Panc1 (cell line): ENCODE measurements at places on chromosomes 11 and 22. TPM values are rescaled to one million over a fixed set of nuclear protein-coding genes. Genes with fewer than 3 reads are reported as not detected.

DNA sequence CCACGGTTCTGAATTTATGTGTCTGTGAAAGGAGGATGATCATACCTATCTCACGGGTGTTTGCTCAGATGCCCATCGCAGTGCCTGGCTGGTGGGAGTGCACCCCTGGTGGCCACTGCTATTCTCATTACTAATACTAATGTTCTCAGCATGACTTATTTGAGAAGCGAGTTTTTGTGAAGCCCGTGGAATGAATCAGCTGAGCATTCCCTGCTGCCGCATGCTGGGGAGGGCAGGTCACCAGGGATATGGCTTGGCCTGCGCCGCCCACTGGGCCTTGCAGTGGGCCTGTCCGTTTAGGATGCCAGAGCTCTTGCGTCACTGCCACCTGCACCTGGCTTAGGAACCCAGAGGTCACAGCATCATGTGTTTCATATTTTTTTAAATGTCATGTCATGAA is 16.9 kb downstream of the CTTN start:
- no peak for DNase-seq

DNA sequence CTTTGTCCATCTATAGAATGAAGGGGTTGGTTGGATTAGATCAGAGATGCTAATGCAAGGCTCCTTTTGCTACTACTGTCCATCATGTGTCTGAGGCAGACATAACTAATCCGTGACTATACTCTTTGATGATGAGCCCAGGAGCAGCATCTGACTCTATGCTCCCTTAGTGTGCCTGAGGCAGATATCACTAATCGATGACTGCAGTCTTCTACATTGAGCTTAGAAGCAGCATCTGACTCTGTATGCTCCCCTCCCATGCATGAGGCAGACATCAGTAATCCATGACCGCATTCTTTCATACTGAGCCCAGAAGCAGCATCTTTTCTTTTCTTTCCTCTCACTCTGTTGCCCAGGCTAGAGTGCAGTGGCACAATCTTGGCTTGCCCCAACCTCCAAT is 4.2 kb downstream of the TCN2 start:
- DNase-seq, result no peak

- DNase-seq, result no peak
Measured at GRCh38 chr11:84673753-84674152, 953.4 kb downstream of the DLG2 start.

DNA sequence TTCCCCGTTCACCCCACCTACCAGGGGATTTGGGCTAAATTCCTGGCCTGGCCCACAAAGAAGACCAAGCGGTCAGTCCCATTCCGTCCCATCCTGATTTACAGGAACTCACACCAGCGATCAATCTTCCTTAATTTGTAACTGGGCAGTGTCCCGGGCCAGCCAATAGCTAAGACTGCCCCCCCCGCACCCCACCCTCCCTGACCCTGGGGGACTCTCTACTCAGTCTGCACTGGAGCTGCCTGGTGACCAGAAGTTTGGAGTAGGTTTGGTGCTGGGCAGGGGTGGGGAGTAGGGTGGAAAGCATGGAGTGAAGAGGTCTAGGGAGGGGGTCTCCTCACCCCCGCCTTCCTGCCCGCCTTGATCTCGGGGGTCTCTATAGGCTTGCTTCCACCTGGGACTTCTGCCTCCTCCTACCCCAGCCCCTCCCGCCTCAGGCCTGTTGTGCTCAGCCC is at the start of gene SERPING1:
Gene SERPING1 (plus strand): TSS at position 225 of the 455 bp plus-strand sequence. CDS start 586 bp downstream, outside the sequence.
- DNase-seq, result no peak

GRCh38 chr11:44261800-44262591 is 47.9 kb downstream of the ALX4 start:
- no peak for DNase-seq

GRCh38 chr11:65498977-65499712 is at the start of gene MALAT1:
Gene MALAT1 (plus strand): TSS chr11:65499045.
- no peak for DNase-seq

The OR4D9 gene
- total RNA-seq, result not detected

The ASRGL1 gene
- 43.2 TPM for total RNA-seq
